ENCODE measurements at places on chromosomes 7 and 10.

DNA sequence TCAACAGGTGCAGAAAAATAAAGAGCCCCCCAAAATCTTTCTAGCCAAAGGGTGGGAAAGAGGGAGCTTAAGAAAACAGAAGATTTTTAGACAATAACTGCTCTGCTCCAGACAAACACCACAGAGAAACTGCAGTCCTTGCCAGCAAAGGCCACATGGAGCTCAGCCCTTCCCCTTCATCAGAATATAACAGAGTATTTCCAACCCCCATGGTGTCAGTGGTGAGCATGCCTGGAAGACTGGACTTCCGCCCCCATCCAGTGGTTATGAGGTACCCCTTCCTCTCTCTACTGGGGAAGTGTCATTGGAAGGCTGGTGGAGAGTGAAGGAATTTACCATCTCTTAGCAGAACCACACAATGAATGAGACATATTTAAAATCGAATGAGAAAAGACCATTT is 1007.3 kb upstream of the CELF2 start:
- no peak for DNase-seq

DNA sequence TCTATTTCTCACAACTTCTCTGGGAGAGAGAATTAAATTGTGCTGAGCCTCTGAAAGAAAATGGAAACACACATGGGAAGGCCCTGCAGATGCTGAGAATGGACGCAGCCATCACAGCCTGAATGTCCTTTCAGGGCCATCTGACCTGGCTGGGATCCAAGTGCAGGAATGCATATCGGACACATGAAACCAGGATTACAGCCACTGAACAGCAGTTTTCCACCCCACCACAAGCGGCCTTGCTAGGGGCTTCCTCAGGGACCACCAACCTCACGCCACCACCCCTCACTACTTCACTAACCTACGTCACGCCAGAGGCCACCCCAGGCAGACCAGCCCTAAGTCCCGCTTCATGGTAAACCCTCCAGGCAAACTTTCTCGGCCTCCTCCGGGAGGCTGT is 103.3 kb downstream of the DIP2C start:
- DNase-seq = no peak

DNA sequence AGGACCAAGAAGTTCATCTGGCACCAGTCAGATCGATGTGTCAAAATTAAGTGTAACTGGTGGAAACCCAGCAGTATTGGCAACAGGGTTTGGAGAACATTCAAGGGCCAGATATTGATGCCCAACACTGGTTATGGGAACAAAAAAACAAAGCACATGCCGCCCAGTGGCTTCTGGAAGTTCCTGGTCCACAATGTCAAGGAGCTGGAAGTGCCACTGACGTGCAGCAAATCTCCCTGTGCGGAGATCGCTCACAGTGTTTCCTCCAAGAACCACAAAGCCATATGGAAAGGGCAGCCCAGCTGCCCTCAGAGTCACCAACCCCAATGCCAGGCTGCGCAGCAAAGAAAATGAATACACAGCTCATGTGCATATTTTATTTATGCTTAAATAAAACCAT is 10.1 kb upstream of the C7orf33 start:
- no peak for DNase-seq

GRCh38 chr7:138154661-138155060 is 78.4 kb downstream of the AKR1D1 start:
- DNase-seq = no peak

DNA sequence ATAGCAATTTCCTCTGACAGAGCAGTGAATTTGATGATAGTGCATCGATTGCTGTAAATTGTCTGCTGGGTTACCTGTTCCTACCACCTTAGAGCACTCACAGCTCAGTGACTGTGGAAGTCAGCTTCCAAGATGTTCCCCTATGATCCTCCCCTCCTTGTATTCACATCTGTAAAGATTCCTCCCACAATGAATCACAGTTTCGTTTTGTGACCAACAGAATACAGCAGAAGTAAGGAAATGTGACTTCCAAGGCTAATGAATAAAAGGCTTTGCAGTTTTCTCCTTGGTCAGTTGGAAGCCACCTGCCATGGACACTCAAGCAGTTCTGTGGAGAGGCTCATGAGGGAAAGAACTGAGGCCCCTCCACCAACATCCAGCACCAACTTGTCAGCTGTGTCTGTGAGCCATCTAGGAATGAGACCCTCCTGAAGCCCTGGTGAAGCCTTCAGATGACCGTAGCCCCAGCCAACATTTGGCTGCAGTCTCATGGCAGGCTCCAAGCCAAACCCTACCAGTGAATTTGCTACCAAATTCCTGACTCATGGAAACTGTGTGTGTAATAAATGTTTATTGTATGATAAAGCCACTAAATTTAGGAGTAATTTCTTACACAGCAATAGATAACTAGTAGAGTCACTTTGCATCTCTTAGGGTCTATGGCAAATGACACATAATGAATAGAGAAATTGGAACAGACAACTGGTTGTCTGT is 309.5 kb upstream of the NPVF start:
- no peak for DNase-seq

DNA sequence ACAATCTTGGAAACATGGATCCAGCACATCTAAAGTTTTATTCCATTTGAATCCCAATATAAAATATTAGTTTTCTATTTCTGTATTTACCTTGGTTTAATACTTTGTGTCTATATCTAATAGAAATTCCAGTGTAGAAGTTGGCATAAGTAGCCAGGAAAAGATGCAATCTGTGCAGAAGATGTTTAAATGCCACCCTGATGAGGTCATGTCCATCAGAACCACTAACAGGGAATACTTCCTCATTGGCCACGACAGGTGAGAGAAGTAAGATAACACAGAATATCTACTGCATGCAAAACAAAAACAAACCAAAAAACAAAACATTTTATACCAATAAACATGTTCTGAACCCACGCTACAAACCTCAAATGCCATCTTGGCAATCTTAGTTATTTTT is 15.7 kb downstream of the PLEKHS1 start:
- no peak for DNase-seq

Data from NCI-H187 (cell line).